ENCODE measurements at places on chromosomes 6 and 20.
A peak's percentile ranks its signal among the peaks of the same experiment; 100 is the strongest.

GRCh38 chr6:107542192-107542668 is 52.3 kb downstream of the SOBP start:
- no peak for DNase-seq

DNA sequence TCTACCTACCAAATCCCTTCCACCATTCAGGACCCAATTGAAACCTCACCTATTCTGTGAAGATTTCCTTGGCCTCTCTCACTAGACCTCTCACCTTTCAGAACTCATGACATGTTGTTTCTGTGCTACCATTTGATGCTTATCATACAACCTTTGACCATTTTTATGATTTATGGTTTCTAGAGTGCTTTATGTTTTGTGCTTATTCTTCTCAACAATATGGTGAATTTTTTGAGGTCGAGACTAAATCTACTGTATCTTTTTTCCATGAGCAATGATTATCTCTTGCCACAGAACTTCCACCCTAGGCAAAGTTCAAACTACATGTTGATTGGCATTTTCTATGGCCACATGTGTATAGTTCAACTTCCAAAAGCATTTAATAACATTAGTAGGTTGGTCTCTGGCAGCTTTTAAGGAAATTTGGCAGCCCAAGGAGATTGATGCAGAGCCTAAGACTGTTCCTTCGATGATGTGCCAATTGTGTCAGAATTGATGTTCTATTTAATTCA is 84.9 kb downstream of the OLIG3 start:
- DNase-seq, result no peak

DNA sequence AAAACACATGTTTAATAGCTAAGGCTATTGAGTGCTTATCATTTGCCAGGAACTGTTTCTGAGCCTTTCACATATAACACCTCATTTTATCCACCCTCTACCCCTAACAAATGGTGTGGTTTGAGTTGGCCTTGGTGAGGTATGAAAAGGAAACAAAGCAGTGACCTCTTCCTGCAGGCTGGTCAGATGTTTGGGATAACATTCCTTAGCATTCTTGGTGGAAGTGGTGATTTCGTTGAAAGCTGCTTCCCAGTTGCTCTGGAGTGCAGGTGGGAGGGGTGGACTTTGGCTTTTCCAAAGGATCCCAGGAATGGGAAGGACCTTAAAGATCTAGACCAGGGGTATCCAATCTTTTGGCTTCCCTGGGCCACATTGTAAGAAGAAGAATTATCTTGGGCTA is 41.3 kb downstream of the CARMIL1 start:
- DNase-seq, result no peak

- no peak for DNase-seq
These were observed 23.4 kb upstream of the TRDN start for GRCh38 chr6:123659960-123660748.

- no peak for DNase-seq
These were observed 33.8 kb upstream of the NT5E start for GRCh38 chr6:85416049-85416448.

- no peak for DNase-seq
These were observed 27.5 kb downstream of the TFAP2C start for GRCh38 chr20:56656632-56657031.

DNA sequence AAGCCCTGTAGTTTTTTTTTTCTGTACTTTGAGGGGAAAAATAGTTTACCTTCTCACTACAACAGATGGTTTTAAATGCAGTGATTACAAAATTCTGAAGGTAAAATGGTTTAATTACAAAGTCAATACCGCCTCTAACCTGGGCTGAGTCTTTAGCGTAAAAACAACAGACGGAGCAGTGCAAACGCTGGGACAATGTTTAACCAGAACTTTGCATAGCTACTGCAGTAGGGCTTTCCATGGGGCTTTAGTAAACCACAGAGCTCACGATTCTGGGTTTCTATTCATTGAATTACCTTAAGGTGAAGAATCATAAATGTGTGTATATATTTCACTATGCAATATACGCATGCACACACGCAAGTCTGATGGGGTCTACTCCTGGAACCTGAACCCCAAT is 77.9 kb downstream of the RFX6 start:
- DNase-seq, result peak; percentile 29

DNA sequence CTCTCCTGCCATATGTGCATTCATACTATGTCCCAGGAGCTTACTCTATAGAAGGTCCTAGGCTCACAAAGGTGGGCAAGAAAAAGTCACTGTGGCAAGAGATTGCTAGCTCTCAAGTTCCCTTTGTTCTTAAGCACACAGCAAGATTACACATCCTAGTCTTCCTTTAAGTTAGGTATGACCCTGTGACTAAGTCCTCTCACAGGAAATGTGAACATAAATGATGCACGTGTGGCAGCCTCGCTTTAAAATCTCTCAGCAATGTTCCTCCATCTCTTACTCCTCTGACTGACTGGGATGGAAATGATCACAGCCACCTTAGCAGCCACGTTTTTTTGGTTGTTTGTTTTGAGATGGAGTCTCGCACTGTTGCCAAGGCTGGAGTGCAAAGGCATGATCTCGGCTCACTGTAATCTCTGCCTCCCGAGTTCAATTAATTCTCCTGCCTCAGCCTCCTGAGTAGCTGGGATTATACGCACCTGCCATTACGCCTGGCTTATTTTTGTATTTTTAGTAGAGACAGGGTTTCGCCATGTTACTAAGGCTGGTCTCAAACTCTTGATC is 35.7 kb upstream of the HAO1 start:
- DNase-seq, result no peak

- peak; percentile 45 for DNase-seq
These were observed at the start of gene PRICKLE4 for GRCh38 chr6:41780551-41781365. TSS of gene PRICKLE4 (plus strand) at chr6:41780782. CDS start at chr6:41783474, 2,692 bp downstream.

DNA sequence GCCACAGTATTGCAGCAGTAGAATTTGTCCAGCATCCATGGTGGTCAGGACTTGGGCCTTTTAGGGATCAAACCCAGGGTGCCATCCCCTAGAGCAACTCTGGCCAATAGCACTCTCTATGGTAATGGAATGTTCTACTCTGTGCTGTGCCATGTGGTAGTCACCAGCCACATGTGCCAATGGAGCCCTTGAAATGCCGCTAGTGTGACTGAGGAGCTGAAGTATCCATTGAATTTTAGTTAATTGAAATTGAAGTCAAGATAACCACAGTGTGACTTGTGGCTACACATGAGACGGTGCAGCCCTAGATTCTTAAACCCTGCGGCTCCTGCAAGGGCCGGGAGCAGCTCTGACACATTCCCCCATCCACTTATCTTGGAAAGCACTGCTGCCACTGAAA is 54.6 kb downstream of the SLC2A10 start:
- no peak for DNase-seq

GRCh38 chr6:28880894-28881780 is 42.6 kb downstream of the TRIM27 start:
- no peak for DNase-seq

GRCh38 chr20:3452136-3452535 is 18.7 kb upstream of the ATRN start:
- DNase-seq, result no peak

GRCh38 chr6:142275236-142276006 is 26.4 kb upstream of the ADGRG6 start:
- no peak for DNase-seq

All from HuH-7 (cell line).